ENCODE measurements at places on chromosomes 1 and 21. TPM values are rescaled to one million over a fixed set of nuclear protein-coding genes. Genes with fewer than 3 reads are reported as not detected.

Gene LENEP
- total RNA-seq, result not detected

Gene REN
- not detected for total RNA-seq

Gene SYDE2
- total RNA-seq, result 69.0 TPM

Gene WDR64
- not detected for total RNA-seq

Gene CCDC30
- 2.7 TPM for total RNA-seq

Gene PDZK1
- total RNA-seq, result not detected

Gene GUCA2B
- not detected for total RNA-seq

Gene RUNX1
- 4.8 TPM for total RNA-seq

Gene TACSTD2
- 1.5 TPM for total RNA-seq

Gene MYOG
- not detected for total RNA-seq

Gene SH3D21
- total RNA-seq, result 1.3 TPM

Gene NLRP3
- 3.1 TPM for total RNA-seq

Gene NAV1
- 20.7 TPM for total RNA-seq

Gene UQCRHL
- 0.49 TPM for total RNA-seq

Gene INSRR
- not detected for total RNA-seq

Gene DOCK7
- total RNA-seq, result 30.2 TPM

Gene ASCL5
- not detected for total RNA-seq

Gene GREM2
- 8.9 TPM for total RNA-seq

Gene DRAM2
- total RNA-seq, result 58.9 TPM

Gene FCGR2B
- total RNA-seq, result 29.2 TPM

Gene OXCT2
- total RNA-seq, result 1.8 TPM

Gene POFUT2
- 24.0 TPM for total RNA-seq

Gene CTBS
- 17.0 TPM for total RNA-seq

Gene CRYAA
- not detected for total RNA-seq

Gene RGSL1
- total RNA-seq, result 0.04 TPM

Gene C8A
- not detected for total RNA-seq

Gene FCRL2
- not detected for total RNA-seq

Gene GRIK1
- not detected for total RNA-seq

Gene NUDT17
- total RNA-seq, result 0.40 TPM

Gene PITHD1
- 61.0 TPM for total RNA-seq

Gene CCDC27
- not detected for total RNA-seq

Data from gastroesophageal sphincter (tissue), 4 donors.